A549 treated with Mapracorat at 1 μM for 4 hours (cell line): ENCODE measurements at places on chromosomes 11 and 22. TPM values are rescaled to one million over a fixed set of nuclear protein-coding genes. Genes with fewer than 3 reads are reported as not detected.

The TSPAN32 gene
- not detected in 5 replicates for total RNA-seq

The RIBC2 gene
- 2.1 to 2.4 TPM (median 2.1 TPM) in 5 replicates for total RNA-seq

The CASP5 gene
- total RNA-seq, result not detected in 5 replicates

The XPNPEP3 gene
- 7.6 to 11.1 TPM (median 8.4 TPM) in 5 replicates for total RNA-seq

The PANX2 gene
- 5.1 to 7.0 TPM (median 6.5 TPM) in 5 replicates for total RNA-seq

The DDX25 gene
- not detected in 5 replicates for total RNA-seq
